Thymus (tissue), 14 donors: ENCODE measurements at places on chromosomes 5 and 9.

GRCh38 chr5:148796936-148797335 lies 29.5 kb upstream of the ADRB2 start:
- DNase-seq: no peak

DNA sequence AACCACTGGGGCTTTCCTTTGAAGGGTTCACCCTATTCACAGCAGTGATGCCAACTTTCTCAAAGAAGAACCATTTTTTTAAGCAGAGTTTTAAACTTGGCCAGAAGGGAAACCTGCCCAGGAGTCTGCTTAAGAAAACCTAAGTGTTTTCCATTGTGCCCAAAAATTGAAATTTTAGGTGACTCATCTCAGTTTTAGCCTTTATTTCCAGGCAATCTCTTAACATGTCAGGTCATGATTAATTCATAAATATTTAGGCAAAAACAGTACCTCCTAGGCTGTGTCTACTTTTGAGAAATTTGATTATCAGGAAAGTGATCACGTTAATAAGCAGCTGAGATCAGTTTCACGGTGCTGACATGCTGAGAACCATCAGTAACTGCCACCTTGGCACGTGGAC lies 61.9 kb downstream of the TLE1 start:
- DNase-seq: no peak

- DNase-seq: no peak
Observed at GRCh38 chr5:33852319-33852718, 39.5 kb downstream of the ADAMTS12 start.

- no peak for DNase-seq
Observed at GRCh38 chr5:68727931-68728330, 365.9 kb upstream of the SLC30A5 start.

GRCh38 chr9:96321515-96321914 lies 19.5 kb upstream of the HSD17B3 start:
- DNase-seq: no peak

GRCh38 chr5:7745882-7746610 lies 104.9 kb downstream of the CFAP90 start:
- peak; percentile 8 for DNase-seq

DNA sequence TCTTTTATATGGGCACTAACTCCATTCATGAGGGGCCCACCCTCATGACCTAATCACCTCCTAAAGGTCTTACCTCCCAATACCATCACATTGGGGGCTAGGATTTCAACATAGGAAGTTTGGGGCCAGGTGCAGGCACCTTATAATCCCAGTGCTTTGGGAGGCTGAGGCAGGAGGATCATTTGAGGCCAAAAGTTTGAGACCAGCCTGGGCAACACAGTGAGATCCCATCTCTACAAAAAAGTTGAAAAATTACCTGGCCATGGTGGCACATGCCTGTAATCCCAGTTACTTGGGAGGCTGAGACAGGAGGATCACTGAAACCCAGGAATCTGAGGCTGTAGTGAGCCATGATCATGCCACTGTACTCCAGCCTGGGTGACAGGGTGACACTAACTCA lies 76.7 kb downstream of the MYO10 start:
- DNase-seq: no peak

DNA sequence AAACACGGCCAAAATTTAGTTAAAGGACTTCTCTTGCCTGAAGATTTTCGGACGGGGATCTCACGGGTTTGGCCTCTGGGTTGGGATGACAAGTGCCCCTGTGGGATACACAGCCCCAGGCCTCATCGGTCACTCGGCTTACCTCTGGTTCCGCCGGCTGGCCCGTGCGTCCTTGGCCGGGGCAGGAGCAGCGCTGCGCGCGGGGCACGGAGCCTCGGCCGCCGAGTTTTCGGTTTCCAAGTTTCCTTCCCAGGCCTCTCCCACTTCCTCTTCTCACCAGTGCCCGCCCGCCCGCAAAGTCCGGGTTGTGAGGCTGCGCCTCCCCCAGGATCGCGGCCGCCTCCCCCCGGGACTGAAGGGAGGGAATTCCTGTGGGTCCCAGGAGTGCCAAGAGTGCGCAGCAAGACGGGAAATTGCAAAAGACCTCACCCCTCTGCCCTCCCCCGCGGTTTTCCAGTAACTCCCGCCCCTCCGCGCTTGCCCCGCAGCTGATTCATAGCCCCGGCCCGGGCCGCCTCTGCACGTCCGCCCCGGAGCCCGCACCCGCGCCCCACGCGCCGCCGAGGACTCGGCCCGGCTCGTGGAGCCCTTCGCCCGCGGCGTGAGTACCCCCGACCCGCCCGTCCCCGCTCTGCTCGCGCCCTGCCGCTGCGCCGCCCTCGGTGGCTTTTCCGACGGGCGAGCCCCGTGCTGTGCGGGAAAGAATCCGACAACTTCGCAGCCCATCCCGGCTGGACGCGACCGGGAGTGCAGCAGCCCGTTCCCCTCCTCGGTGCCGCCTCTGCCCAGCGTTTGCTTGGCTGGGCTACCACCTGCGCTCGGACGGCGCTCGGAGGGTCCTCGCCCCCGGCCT lies at the start of gene OSMR:
Gene OSMR, plus strand, starts transcription at position 487 of the 853 bp plus-strand sequence. CDS start 23,033 bp downstream, outside the sequence.
- no peak for DNase-seq

- DNase-seq: no peak
Observed at GRCh38 chr5:68176802-68177479, 38.6 kb upstream of the PIK3R1 start.

GRCh38 chr5:119275601-119276173 lies 80.1 kb upstream of the TNFAIP8 start:
- no peak for DNase-seq

DNA sequence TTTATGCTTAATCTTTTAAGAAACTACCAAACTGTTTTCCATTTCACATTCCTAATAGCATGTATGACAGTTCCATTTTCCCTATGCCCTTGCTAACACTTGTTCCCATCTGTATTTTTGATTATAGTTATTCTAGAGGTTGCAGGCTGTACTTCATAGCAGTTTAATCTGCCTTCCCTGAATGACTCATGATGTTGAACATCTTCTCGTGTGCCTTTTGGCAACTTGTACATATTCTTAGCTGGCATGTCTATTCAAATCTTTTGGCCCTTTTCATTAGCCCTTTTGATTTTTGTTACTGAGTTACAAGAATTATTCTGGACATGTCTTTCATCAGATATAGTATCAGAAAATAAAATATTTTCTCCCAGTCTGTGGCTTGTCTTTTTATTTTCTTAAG lies 320.3 kb downstream of the DIRAS2 start:
- no peak for DNase-seq

GRCh38 chr5:105593011-105593760 lies 2030.6 kb upstream of the NUDT12 start:
- no peak for DNase-seq

DNA sequence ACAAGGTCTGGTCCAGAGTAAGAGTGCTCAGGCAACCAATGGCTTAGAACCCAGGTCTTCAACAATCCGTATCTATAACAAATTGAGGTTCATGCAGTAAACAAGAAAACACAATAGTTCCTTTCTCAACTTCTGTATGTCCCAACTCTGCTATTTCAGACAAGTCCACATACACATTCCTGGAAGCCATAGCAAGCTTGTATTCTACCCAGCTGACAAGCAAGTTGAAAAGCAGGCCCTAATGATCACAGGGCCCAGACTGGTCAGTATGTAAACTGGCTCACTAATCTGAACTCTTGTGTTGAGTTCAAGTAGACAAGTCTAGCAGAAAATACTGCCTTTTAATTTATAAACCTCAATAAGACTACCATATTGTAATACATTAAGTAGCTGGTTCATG lies 26.9 kb downstream of the FNIP1 start:
- no peak for DNase-seq

DNA sequence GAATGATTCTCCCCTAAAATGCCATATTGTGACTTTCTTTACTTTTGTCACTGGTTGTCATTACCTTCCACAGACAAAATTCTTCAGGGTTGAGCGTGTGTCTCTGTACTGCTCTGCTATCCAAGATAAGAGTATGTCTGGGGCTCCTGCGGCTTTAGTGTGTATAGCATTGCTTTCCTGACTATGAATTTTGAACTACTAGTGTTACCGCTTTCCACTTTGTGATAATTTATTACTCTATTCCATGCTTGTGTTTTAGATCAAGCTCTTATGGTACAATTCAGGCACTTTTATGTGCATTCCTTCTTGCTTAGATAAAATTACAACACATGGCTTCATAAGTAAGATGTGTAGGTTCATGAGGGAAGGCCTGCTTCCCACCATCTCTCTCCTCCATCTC lies 51.5 kb upstream of the MEF2C start:
- DNase-seq: no peak

GRCh38 chr5:31617867-31618266 lies 21.1 kb upstream of the PDZD2 start:
- no peak for DNase-seq

GRCh38 chr9:89926691-89927220 lies 321.9 kb downstream of the GADD45G start:
- DNase-seq: no peak
